Activated CD4-positive, alpha-beta T cell treated with anti-CD3 and anti-CD28 coated beads, Interleukin-2, amount 10 ng/mL, durations not matched to agents 7 days and 5 days (primary cell): ENCODE measurements at places on chromosomes 5 and 9.

DNA sequence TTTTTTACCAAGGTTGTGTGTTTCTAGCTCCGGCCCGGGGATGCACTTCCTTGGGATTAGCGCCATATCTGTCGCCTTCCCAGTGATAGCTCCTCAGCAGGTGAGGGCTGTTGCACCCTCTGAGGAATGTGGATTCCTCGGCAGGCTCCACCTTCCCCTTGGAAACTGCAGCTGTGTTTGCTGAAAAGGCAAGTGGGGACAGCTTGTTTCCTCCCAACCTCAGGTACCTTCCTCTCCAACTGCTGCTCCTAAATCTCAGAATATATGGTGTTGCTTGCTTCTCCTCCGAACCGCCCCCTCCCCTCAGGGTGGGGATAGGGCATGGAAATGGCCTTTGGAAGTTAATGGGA lies 1.3 kb downstream of the SLC1A1 start:
- DNase-seq = no peak
- H3K36me3 ChIP-seq = peaks cover 2% of the 10 kb centered on the region
- H3K4me1 ChIP-seq = peaks cover 16% of the 10 kb centered on the region
- no peak overlapping the region for H3K27ac ChIP-seq

DNA sequence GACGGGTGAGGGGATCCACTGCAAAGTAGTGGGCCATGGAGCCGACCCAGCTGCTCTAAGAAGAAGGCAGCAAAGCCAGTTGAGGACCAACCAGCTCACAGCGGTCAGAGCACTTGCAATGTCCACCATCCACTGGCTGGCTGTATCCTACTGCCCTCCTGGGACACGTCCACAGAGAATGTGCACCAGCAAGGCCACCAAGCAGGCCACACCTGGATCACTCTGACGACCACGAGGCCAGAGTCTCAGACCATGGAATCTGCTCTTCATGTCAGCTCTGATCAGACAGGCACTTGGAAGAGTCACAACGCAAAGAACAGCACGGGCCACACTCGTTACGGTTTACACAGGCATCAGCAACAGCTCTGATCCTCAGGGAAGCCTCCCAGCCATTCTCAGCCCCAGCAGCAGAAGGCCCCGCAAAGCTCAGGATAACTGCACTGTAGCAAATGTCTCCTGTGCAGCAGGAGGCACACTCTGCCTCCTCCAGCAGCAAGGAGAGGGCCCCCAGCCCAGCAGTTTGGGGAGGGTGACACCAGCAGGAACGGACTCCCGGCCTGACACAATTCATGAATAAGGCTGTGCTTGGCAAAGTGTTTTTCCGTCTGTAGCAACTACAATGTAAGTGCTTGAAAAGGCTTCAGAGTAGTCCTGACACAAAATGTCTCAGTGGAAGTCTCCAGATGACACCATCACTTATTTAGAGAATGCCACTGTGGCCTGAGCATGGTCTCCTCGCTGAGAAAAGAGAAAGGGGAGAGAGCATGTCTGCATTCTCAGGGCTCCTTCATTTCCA lies 15.7 kb downstream of the SEMA4D start:
- no peak for DNase-seq
- no peaks in the 10 kb centered on the region for H3K27me3 ChIP-seq
- H3K4me1 ChIP-seq = peaks cover 89% of the 10 kb centered on the region
- peak overlapping the region; percentile 93 for H3K27ac ChIP-seq
- H3K4me3 ChIP-seq = peak overlapping the region; percentile 81

DNA sequence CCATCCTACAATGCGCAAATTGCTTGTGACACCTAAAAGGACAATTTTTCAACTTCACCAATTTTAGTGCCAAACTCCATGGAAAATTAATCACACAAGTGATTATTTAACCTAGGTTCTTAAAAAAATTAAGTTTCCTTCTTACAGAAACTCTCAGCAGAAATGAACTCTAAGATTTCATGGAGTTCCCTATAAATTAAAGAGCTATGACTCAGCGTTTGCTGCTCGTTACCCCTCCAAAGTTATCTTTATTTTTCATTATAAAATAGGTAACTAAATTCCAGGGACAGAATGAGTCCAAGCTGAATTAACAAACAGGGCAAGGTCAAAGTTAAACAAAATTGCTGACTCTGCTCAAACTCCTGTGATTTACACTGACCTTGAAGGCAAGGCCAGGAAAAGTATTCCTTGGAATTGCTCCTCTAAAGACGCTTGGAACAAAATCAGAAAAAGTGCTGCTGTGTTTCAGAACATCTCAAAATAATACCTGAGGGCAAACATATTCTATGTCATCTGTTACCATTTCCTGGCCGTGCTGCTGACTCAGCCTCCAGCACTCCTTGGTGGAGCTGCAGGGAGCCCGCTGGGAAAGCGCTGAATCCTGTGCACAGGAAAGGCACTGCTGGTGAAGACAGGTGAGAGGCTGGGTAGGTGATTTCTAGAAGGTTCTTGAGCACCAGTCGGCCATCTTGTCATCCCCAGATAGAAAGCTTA lies 2.5 kb upstream of the CMBL start:
- no peak overlapping the region for H3K4me3 ChIP-seq
- peaks cover 6% of the 10 kb centered on the region for H3K4me1 ChIP-seq
- H3K27me3 ChIP-seq = peaks cover 28% of the 10 kb centered on the region
- H3K27ac ChIP-seq = no peak overlapping the region
- no peaks in the 10 kb centered on the region for H3K36me3 ChIP-seq
- DNase-seq = no peak

GRCh38 chr5:92371171-92371888 lies 988.2 kb upstream of the ARRDC3 start:
- no peak overlapping the region for H3K4me3 ChIP-seq
- no peaks in the 10 kb centered on the region for H3K27me3 ChIP-seq
- no peaks in the 10 kb centered on the region for H3K36me3 ChIP-seq
- no peak overlapping the region for H3K27ac ChIP-seq

DNA sequence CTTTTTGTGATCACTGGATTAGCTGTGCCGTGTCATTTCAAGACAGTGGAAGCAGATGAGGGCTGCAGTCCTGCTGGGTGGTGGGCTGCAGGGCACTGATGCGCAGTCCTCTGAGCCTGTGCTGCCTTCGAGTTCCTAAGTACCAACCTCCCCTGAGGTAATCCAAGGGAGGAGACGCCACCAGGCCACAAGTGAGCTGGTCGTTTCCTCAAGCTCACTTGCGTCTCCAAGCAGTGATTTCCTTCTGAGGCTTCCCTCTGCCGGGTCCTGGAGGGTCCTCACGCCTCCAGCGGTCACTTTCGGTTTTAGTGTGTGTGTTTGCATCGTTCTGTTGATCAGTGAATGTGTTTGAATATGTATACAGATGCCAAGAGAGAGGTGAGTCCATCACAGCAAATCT lies 115.7 kb downstream of the TRIO start:
- DNase-seq = no peak
- peaks cover 5% of the 10 kb centered on the region for H3K4me1 ChIP-seq
- H3K4me3 ChIP-seq = no peak overlapping the region
- peaks cover 14% of the 10 kb centered on the region for H3K27me3 ChIP-seq
- H3K27ac ChIP-seq = no peak overlapping the region
- H3K36me3 ChIP-seq = peaks cover 4% of the 10 kb centered on the region

DNA sequence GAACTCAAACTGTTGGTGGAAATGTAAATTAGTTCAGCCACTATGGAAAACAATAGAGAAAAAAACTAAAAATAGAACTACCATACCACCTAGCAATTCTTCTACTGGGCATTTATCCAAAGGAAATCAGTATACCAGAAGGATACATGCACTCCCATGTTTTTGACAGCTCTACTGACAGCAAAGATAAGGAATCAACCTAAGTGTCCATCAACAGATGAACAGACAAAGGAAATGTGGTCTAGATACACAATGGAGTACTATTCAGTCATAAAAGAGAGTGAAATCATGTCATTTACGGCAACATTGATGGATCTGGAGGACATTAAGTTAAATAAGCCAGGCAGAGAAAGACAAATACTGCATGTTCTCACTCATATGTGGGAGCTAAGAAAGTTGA lies 21.8 kb upstream of the C9orf40 start:
- DNase-seq = no peak
- H3K27me3 ChIP-seq = no peaks in the 10 kb centered on the region
- peaks cover 26% of the 10 kb centered on the region for H3K36me3 ChIP-seq
- peaks cover 4% of the 10 kb centered on the region for H3K4me1 ChIP-seq
- H3K27ac ChIP-seq = no peak overlapping the region

GRCh38 chr5:116532762-116533525 lies 41.7 kb downstream of the SEMA6A start:
- H3K4me3 ChIP-seq = no peak overlapping the region
- H3K27ac ChIP-seq = no peak overlapping the region
- no peaks in the 10 kb centered on the region for H3K27me3 ChIP-seq
- no peaks in the 10 kb centered on the region for H3K36me3 ChIP-seq
- no peak for DNase-seq

GRCh38 chr5:179994583-179995323 lies 76.8 kb downstream of the RNF130 start:
- no peaks in the 10 kb centered on the region for H3K36me3 ChIP-seq
- H3K4me3 ChIP-seq = no peak overlapping the region
- no peak for DNase-seq
- H3K27me3 ChIP-seq = no peaks in the 10 kb centered on the region
- H3K4me1 ChIP-seq = no peaks in the 10 kb centered on the region

DNA sequence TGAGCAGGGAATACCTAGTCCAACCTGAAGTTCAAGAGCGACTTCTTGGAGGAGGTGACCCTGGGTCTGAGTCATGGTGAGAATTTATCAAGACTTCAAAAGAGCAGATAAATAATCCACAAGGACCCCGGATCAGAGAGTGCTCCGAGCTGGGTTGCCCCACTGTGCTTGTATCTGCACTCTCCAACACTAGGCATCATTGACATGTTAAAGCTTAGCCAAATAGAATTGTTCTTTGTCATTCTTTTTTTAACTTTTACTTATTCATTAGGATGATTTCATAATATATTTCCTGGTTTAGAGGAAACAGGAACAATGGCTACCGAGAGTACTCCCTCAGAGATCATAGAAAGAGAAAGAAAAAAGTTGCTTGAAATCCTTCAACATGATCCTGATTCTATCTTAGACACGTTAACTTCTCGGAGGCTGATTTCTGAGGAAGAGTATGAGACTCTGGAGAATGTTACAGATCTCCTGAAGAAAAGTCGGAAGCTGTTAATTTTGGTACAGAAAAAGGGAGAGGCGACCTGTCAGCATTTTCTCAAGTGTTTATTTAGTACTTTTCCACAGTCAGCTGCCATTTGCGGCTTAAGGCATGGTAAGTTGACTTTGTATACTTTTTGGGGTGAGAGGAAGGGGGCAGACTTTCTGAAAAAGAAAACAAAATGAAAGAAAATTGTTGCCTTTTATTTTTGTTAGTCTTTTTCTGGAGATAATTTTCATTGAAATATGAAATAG lies at the start of gene CARD6:
Gene CARD6 (plus strand): TSS at position 300 of the 738 bp plus-strand sequence. CDS start 16 bp downstream, at position 316.
- peaks cover 6% of the 10 kb centered on the region for H3K27me3 ChIP-seq
- peak; percentile 22 for DNase-seq
- peak within 1 kb of the TSS; percentile 82 for H3K4me3 ChIP-seq
- H3K27ac ChIP-seq = peak within 1 kb of the TSS; percentile 96
- H3K4me1 ChIP-seq = peaks cover 32% of the 10 kb centered on the region

GRCh38 chr5:65858316-65858715 lies 68.1 kb upstream of the ERBIN start:
- no peaks in the 10 kb centered on the region for H3K36me3 ChIP-seq
- H3K27me3 ChIP-seq = no peaks in the 10 kb centered on the region
- H3K4me1 ChIP-seq = peaks cover 4% of the 10 kb centered on the region
- H3K4me3 ChIP-seq = no peak overlapping the region
- no peak for DNase-seq

GRCh38 chr9:130972957-130973685 lies 34.1 kb upstream of the FIBCD1 start:
- DNase-seq = no peak
- no peaks in the 10 kb centered on the region for H3K36me3 ChIP-seq
- H3K4me3 ChIP-seq = no peak overlapping the region
- H3K27ac ChIP-seq = no peak overlapping the region
- no peaks in the 10 kb centered on the region for H3K27me3 ChIP-seq

DNA sequence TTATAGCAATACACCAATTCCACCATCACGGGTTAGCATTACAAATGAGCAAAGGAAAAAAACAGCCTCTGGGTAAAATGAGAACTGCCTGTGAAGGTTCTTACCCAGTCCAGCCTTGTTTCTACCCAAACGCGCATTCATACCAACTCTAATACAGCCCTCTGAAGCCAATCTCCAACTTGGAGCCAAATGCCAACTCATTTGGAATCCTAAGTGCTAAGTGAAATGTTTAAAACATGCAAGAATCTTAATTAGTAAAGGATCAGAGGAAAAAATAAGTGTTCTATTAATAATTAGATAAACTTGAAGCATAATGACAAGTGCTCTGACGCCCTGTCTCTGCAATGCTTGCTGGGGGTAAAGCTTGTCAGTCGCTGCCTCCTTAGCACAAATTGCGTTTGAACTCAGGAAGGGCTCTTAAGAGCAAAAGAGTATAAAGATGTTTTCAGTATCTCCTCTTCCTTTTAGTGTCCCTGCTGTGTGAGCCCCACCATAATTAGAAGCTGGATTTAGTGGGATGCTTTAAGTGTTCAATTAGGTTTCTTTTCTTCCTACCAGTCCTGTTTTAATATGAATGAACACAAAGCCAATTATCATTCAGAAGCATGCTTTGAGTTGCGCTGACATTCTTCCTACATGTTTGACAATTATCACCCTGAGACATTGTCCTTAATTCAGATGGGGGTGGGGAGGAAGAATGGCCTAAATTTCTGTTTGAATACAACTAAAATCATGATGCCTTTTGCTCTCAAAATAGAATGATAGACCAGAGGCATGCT lies 537.6 kb downstream of the DTWD2 start:
- no peak overlapping the region for H3K27ac ChIP-seq
- H3K4me3 ChIP-seq = no peak overlapping the region

- H3K27me3 ChIP-seq = peaks cover 5% of the 10 kb centered on the region
- no peak overlapping the region for H3K4me3 ChIP-seq
- H3K4me1 ChIP-seq = peaks cover 18% of the 10 kb centered on the region
- no peak for DNase-seq
Measured at GRCh38 chr5:79929095-79929494, 62.0 kb downstream of the MTX3 start.

GRCh38 chr9:16871336-16872151 lies 1.1 kb upstream of the BNC2 start:
- H3K27me3 ChIP-seq = peaks cover 48% of the 10 kb centered on the region
- no peak overlapping the region for H3K27ac ChIP-seq
- peaks cover 5% of the 10 kb centered on the region for H3K4me1 ChIP-seq
- H3K36me3 ChIP-seq = no peaks in the 10 kb centered on the region
- H3K4me3 ChIP-seq = peak overlapping the region; percentile 20

DNA sequence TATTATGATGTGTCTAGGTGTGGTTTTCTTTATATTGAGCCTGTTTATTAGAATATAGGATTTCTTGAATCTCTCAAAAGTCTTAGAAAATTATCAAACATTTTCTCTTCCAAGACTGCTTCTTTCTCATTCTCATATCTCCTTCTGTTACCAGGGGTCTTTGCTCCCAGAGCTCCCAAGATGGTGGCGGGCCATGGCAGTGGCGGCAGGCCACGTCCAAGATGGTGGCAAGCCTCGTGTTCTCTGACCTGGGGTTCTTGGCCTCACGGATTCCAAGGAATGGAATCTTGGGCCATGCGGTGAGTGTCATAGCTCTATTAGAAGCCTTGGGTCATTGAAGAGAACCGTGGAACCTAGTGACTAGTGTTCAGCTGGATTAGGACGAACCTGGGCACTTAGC lies 248.9 kb downstream of the SMARCA2 start:
- H3K4me1 ChIP-seq = peaks cover 2% of the 10 kb centered on the region
- no peak overlapping the region for H3K27ac ChIP-seq
- no peak for DNase-seq
